Stimulated activated CD4-positive, alpha-beta T cell treated with anti-CD3 and anti-CD28 coated beads, Interleukin-12 subunit alpha, Interleukin-12 subunit beta, amount 100 ng/mL, for 24 hours (primary cell): ENCODE measurements at places on chromosomes 5 and 9.

DNA sequence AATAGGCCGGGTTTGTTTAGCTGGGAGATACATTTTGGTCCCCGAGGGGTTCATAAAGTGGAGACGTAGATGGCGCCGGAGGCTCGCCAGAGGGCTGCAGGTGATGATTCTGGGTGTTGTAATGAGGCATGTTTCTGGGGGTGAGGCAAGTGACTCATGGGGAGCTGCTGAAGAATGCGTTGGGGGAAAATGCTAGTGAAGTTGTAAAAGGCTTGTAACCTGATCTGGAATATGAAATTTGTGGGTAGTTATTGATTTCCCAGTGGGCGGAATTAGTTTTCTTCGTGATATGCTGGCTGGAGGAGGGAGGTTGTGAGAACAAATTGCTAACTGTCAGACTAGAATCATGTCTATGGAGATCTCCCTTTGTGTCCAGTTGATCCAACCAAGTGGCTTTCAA is 158.3 kb downstream of the DOCK2 start:
- DNase-seq: no peak

DNA sequence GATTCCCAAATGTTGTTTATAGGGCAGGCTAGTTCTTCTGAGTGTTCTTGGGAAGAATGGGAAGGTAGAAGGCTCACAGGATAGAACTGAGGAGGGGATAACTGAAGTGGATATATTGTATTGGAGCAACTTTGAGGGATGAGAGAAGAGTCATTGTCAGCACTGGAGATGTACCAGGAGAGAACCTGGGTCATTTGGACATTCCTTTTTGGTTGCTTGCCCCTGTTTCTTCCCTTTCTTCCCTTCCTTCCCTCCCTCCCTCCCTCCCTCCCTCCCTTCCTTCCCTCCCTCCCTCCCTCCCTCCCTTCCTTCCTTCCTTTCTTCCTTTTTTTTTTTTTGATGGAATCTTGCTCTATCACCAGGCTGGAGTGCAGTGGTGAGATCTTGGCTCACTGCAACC is 45.3 kb downstream of the RALGPS1 start:
- DNase-seq: no peak

DNA sequence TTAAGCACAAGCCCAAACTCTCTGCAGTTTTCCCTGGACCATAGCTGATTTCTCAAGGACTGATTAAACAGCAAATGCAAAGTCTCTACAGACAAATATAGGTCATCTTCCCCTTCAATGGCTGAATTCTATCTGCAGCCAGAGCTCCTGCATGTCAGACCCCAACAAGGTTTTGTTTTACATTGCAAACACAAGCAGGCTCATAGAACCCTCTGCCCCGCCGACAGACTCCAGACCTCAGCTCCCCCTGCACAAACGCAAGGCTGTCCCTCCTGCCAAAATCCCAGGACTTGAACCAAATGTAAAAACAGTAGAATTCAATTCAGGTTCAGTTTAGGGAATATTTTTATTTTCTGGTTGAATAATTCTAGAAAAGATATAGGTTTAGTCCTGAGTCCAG is 526.7 kb upstream of the TRPC7 start:
- DNase-seq: no peak

DNA sequence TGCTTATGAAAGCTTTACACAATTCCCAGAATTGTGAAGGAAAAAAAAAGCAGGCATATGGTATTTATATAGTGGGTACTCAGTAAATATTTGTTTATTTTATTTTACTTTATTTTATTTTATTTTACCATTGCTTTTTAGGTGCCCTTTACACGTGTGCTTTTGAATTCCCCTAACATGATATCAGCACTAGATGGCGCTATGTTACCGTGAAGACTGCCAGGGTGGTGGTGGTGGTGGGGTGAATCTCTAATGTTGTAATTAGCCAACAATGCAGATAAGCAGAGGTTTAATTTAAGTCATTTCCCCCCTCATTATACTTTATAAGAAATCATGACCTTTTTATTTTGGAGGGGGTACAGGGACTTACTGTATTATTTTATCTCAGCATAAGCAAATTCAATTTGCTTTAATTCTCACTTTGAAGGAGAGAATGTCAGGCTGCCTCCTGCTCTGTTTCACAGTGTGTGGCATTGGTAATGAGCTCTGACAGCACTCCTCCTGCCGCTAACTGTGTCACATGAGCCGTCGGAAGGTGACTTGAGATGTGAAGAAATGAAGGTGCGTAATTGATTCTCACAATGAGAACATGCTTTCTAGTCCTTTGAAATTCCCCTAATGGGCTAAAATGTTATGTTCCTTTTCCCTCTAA is 165.6 kb downstream of the YTHDC2 start:
- DNase-seq: no peak

GRCh38 chr5:93596676-93597490 is 13.9 kb downstream of the NR2F1 start:
- no peak for DNase-seq

DNA sequence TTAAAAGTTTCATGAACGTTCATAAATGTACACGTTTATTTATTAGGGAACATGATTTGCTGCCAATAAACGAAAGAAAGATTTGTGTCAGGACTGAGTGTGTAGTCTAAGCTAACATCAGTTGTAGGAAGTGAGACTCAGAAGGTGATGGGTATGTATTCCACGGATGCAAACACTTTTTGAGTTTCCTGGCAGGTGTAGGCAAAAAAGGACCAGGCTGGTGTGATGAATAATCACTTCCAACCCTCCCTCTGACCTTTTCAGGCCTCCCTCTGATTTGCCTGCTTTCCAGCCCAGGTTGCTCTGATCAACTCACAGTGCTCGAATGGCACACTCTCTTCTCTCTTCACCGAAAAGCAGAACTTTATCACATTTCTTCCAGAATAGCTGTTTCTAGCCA is 51.8 kb downstream of the BASP1 start:
- DNase-seq: no peak

- no peak for DNase-seq
These were observed 5.8 kb downstream of the GCNT4 start for GRCh38 chr5:75046366-75047142.

DNA sequence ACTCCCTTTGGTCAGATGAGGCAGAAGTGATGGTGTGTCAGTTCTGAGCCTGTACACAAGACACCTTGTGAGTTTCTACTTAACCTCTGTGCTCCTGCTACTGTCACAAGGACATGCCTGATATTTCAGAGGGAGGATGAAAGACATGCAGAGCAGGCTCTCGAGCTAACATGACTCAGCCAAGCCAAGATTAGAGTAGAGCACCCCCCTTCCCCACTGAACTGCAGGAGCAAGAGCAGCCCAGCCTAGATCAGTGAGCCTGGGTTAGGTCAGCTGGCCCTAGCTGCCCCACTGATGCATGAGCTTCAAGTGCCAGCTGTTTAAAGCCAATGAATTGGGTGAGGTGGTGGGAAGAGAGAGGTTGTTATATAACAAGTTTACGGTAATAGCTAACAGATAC is 36.7 kb downstream of the BRINP1 start:
- no peak for DNase-seq

- DNase-seq: no peak
These were observed 32.0 kb upstream of the DHFR start for GRCh38 chr5:80686757-80687156.

- no peak for DNase-seq
These were observed 50.1 kb downstream of the DRD1 start for GRCh38 chr5:175393897-175394296.

DNA sequence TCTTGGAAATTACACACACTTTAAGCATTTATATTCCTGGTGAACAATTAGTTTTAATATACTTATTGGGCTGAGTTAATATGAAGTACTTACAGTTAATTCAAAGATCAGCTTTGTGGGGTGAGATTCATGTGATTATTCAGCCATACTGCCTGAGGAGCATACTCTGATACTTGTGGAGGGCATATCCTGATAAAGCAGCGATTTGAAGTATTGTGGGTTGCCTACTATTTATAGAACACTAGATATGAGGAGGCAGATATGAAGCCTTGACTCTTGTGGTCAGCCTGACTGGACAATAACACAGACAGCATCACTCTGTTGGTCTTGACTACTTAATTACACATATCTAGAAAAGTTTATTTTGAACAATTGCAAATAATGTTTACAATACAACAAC is 27.0 kb upstream of the AGGF1 start:
- no peak for DNase-seq

DNA sequence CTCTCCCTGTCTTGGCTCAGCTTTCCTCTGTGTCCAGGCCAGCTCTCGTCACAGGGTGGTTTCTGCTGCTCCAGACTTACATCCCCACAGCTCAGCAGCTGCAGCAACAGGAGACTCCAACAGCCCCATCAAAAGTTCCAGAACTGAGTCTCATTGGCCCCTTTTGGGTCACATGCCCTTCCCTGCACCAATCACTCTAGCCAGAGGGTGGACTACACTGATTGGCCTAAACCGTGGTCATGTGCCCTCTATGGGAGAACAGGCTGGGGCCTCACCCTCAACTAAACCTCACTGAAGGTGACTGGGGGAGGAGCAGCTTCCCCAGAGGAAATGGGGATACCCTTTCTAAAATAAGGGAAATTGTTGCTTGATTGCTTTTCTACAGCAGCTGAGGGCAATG is 44.4 kb upstream of the CPLX2 start:
- no peak for DNase-seq

DNA sequence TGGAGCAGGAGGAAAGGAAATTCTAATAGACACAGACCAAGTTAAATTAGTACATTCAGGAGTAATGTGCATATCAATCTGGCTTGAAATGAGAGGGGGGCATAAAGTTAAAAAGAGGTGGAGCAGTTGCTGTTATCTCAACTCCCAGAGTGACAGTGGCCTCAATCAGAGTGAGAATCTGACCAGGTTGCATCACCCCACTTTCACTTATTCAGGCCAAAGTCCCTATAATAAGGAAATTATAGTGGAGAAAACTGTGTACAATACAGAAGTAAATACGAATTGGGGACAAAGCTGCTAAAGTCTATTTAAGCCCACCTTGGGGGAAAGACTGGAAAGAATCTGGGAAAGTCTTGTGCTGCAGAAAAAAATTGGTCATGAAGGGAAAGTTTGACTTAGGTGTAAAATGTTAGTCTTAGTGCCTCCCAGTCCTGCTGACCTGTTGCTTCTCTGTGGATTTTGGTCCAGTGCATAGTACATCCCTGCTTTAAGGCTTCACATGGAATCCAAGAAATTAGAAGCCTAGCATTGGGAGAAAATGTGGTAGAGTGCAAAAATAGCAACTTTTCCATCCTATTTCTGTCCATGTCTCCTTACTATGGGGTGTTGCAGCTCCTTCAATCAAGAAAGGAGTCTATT is 27.9 kb downstream of the MROH2B start:
- DNase-seq: no peak

DNA sequence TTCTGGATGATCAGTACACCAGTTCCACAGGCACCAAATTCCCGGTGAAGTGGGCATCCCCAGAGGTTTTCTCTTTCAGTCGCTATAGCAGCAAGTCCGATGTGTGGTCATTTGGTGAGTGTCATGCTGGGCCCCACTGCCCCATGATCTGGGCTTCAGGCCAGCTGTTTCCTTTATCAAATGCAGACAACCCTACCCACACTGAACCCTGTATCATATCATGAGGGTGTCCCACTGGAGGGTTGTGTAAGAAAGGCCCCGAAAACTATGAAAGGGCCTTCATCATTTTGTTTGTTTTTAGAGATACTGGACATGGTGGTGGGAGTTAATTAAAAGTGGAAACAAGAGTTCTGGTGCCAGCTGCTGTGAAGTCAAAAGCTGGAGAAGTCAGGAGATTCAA is 20.0 kb upstream of the CYFIP2 start:
- DNase-seq: no peak

DNA sequence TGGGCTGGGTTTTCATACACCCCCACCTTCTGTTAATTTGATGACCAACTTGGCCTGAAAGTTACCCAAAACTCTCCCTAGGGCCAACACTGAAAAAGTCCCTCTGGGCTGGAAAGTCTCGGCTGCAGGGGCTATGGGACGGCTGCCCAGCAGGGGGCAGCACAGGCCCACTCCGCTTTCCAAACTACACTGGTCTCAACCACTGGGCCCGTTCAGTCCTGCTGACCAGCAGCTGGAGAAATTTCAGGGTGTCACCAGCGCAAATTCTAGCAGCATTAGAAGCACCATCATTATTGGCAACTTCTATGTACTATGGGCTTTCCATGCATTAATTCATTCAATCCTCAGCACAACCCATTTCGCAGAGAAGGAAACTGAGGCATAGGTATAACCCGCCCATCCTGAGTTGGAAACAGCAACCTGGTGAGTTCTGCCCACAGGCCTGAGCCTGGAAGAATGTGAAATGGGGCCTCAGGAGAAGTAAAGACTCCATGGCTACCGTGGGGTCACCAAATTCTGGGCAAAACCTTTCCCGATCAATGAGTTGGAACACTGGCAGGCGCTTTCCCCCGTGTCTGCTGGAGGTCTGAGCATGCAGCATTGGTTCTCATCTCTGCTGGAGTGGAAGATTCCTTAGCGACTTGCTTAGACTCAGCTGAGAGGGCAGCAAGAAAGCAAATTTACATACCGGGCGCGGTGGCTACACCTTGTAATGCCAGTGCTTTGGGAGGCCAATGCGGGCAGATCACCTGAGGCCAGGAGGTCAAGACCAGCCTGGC is 9.7 kb downstream of the ORM2 start:
- no peak for DNase-seq
